ENCODE measurements at places on chromosomes 16 and 17.

DNA sequence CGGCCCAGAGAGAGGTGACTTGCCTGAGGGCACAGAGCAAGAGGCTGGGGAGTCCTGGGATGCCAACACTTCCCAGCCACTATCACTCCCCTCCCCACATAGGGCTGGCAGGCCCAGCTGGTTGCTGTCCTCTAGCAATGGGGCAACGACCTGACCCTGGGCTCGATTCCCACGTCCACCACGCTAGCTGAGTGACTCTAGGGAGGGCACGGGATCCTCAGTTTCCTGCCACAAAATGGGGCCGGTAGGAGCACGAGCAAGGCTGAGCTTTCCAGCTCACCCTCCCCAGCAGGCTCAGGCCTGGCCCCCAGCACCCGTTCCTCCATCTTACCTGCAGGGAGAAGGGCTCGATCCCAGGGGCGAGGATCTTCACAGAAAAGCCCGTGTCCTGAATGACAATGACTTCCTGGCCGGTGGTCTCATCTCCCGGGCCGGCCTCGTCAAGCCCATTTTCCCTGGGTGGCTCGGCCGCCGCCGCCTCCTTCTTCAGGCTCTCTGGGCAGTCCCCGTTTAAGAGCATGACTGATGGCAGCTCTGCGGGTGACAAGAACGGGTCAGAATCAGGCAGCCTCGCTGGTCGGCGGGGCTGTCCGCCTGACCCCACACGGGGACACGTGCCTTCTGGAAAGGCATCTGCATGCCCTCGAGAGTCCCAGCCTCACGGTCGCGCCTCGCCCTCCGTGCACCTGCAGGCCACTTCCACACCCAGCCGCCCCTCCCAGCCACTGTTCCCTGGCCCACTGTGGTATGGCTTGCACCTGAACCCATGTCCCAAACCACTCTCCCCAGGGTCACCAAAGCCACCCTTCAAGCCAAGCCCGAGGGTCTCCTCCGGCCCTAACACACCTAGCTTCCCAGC is 7.3 kb downstream of the CLUH start:
- no peak for DNase-seq

- no peak for DNase-seq
Observed at GRCh38 chr17:77601054-77601979, 357.2 kb upstream of the TNRC6C start.

DNA sequence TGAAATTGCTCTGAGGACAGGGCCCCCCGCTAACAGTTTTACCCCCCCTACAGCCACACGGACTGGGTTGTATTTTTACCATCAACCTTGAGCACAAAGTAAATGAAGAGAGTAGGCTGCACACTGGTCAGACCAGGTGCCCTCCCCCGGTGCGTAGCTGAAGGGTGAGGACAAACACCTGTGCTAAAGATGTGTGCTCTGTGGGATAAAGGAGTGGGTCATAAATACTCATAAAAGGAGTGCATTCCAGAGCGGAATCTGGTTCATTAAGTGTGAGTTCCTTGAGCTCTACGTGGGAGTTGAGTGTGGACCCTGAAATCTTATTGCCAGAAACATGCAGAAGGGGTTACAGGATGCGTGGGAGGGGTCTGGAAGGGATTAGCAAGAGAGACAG is 217.0 kb downstream of the CCDC182 start:
- DNase-seq = no peak

DNA sequence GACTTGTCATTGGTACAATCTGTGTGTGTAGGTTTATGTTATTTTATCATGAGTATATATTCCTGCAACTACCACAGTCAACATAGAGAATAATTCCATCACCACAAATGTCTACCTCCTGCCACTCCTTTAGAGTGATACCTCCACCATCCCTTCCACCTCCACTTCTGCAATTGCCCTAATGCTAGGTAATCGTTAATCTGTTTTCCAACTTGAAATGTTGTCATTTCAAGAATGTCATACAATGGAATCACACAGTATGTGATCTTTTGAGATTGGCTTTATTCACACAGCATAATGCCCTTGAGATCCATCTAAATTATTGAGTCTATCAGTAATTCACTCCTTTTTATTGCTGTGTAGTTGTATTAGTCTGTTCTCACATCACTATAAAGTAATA is 414.8 kb upstream of the C16orf82 start:
- DNase-seq = no peak

- no peak for DNase-seq
Observed at GRCh38 chr16:12570046-12570618, 233.6 kb downstream of the CPPED1 start.

GRCh38 chr16:14539156-14539555 is 90.9 kb downstream of the PARN start:
- no peak for DNase-seq

DNA sequence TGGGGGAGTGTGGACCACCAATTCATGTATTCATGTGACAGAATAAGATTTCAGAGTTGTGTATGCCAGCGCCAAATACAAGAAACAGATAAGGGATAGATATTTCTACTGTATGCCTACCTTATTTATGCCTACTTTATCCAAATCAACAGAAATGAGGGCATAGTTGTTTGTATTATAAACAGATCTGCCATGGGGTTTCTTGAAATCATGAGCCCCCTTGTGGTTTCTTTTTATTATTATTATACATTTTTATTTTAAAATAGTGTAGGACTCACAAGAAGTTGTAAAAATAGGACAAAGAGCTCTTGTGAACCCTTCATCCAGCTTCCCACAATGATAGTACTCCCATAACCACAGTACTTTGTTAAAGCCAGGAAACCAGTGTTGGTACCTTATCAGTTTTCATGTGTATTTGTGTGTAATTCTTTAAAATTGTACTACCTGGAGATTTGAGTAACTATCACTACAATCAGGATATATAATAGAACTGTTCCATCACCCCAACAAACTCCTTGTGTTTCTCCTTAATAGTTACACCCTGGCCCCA is 229.4 kb downstream of the CCDC182 start:
- no peak for DNase-seq

DNA sequence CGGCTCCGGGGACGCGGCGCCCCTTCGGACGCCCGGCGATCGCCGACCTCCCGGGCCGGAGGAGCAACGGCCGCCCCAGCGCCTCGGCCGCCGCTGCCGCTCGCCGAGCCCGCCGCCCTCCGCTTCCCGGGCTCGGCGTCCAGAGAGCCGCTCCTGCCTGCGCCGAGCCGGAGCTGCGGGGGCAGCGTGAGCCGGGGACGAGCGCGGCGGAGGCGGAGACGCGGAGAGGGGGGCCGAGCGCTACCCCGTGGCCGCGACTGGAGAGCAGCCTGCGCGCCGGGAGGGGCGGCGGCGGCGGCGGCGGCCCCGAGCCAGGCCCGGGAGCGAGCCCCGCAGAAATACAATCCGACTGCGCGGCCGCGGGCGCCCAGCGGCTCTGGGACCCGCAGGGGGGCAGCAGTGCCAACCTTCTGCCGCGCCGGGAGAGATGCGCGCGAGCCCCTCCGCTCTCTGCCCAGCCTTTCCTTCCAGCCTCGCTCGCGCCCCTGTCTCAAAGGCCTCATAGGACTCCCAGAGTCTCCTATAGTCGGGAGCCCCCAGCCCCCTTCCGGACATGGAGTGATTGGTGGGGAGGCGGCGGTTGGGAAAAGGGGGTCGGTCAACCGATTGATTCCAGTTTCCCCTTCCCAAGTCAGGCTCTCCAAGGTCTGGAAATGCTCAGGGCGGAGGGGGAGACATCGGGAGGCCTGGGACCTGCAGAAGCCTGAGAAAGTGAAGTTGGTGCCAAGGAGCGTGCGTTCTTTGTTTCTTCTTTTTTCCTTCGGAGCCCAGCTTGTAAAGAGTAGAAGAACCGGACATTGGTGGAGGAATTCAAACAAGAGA is 1.0 kb upstream of the SDK2 start:
- peak; percentile 28 for DNase-seq

GRCh38 chr16:87778476-87778829 is 12.7 kb upstream of the KLHDC4 start:
- no peak for DNase-seq

- no peak for DNase-seq
Observed at GRCh38 chr17:51707216-51707615, 446.9 kb downstream of the UTP18 start.

- no peak for DNase-seq
Observed at GRCh38 chr17:72349491-72349995, 228.7 kb downstream of the SOX9 start.

GRCh38 chr17:51439395-51440229 is 179.3 kb downstream of the UTP18 start:
- DNase-seq = no peak

GRCh38 chr16:83095941-83096692 is 469.3 kb downstream of the CDH13 start:
- DNase-seq = no peak

GRCh38 chr17:79023180-79023705 is 726 bp upstream of the C1QTNF1 start:
- DNase-seq = no peak

GRCh38 chr16:187330-187729 is 7.1 kb downstream of the HBQ1 start:
- no peak for DNase-seq

GRCh38 chr17:77526728-77527350 is 386.1 kb downstream of the SEC14L1 start:
- DNase-seq = no peak

GRCh38 chr16:8632675-8633182 is 11.2 kb downstream of the METTL22 start:
- DNase-seq = no peak

- DNase-seq = no peak
Observed at GRCh38 chr16:82504836-82505235, 121.9 kb upstream of the CDH13 start.

- no peak for DNase-seq
Observed at GRCh38 chr17:34161690-34162089, 93.4 kb upstream of the CCL2 start.

DNA sequence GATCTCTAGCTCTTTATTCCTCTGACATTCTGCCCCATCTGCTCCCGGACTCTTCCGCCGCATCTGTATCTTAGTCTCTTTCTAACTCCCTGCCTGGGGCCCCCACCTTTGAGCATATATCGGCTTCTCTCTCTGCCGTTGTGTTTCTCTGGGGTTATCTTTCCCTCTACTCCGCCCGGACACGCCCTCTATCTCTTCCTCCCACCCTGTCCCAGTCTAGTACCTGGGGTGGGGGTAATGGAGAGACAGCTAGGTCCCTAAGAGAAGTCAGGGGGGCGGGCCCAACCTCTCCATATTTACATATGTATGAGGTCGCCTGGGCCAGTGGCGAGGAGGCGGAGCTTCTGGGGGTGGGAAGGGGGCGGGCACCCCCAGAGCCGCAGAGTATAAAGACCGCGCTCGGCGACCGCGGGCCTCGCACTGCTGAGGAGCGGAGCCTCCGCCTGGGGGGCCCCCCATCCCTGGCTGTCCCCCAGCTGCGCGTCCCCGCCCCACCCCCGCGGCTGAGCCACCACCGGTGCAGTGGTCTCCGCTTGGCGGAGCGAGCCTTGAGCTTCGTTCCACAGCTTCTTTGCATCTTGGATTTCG is at the start of gene ATP1B2:
Gene ATP1B2 (plus strand): TSS at position 418 of the 588 bp plus-strand sequence. CDS start 593 bp downstream, outside the sequence.
- peak; percentile 60 for DNase-seq

- no peak for DNase-seq
Observed at GRCh38 chr17:40778461-40778860, 3.9 kb downstream of the KRT27 start.

GRCh38 chr17:751269-752001 is 629 bp downstream of the GEMIN4 start:
- peak; percentile 31 for DNase-seq

DNA sequence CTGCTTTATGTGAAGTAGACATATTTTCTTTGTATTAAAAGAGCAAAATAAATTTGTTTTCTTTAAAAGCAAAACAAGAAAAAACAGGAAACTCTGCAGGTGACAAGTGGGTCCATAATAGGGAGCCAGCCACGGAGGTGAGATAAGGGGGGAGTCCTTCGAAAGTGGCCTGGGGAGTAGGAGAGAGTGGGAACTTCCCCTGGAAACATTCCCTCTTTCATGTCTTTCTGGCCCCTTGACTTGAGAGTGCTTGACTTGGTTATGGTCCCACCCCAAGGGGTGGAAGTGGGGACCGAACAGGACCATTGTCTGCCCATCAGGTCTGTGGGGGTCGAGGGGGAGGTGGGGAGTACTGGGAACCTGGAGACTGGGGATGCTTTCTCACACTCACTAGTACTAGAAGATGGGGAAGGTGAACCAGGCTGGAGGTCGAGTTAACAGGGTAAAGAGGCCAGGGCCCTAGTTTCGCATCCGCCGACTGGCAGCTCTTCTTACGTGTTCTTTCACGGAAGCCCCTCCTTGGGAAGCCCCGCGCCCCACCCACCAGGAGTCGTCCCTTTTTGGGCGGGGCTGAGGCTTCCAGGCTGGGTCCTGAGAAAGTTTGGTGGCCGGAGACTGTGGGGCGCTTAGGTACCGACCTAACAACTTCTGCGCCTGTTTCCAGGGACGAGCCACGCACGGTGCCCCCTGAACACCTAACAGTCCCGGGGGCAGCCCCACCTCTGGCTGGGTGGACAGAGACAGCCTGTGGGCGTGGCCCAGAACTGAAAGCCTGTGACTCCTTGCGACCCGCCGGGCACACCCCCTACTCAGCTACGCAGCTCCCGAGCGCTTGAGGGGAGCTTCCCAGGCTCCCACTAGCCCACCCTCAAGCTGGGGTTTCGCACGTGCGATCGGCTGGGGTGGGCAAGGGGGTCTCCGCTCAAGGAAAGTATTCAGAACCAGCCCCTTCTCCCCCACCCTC is 790 bp downstream of the TRADD start:
- DNase-seq = peak; percentile 77

GRCh38 chr17:77877646-77878355 is 80.7 kb upstream of the TNRC6C start:
- DNase-seq = no peak

- no peak for DNase-seq
Observed at GRCh38 chr17:40606548-40607353, 40.9 kb downstream of the SMARCE1 start.

DNA sequence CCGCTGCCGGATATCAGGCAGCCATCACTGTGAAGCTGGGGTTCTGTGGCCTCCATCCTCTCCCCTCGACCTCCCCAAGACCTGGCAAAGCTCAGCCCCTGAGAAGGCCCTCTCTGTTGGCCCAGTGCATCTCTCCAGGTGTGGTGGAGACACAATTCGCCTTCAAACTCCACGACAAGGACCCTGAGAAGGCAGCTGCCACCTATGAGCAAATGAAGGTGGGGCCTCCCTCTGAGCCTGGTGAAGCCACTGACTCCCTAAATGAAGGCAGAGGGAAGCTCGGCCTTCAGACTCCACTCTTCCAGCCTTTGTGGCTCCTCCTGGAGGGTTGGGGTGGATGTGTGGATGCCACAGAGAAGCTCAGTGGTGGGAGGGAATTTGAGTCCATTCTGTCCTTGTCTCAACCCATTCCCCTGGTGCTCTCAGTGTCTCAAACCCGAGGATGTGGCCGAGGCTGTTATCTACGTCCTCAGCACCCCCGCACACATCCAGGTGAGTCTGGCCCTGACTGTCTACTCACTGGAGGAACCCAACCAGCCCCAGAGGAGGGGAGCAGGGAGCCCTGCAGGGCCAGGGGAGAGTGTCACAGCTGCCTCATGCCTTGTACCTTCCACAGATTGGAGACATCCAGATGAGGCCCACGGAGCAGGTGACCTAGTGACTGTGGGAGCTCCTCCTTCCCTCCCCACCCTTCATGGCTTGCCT is 1.7 kb upstream of the MRM1 start:
- DNase-seq = no peak

All from activated CD4-positive, alpha-beta T cell treated with anti-CD3 and anti-CD28 coated beads for 1 hour (primary cell).